ENCODE measurements at places on chromosomes 1 and 21.

DNA sequence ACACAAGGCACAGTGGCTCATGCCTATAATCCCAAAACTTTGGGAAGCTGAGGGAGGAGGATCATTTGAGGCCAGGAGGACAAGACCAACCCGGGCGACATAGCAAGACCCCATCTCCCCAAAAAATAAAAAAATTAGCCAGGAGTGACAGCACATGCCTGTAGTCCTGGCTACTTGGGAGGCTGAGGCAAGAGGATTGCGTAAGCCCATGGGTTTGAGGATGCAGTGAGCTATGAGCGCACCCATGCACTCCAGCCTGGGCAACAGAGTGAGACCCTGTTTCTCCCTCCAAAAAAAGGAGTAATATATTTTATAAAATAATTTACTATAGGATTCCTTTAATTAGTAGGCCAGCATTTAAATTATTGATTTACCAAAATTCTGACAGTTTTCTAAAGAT is 89.8 kb downstream of the ACBD6 start:
- DNase-seq: no peak

- no peak for DNase-seq
Observed at GRCh38 chr1:203547147-203547546, 53.2 kb downstream of the OPTC start.

DNA sequence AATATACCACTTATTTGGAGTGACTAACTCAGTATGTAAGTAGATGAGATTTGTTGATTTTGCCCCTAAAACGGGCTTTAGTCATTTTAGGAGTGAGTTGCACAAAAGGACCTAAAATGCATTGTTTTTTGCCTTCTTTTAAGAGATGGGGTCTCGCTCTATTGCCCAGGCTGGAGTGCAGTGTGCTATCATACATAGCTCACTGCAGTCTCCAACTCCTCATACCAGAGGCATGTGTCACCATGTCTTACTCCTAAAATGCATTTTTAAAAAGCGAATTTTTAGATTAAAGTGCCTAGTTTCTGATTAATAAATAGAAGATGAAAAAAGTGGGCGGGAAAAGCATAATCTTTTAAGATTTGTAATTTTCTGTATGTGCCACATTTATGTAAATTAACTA is 11.5 kb upstream of the NEXN start:
- no peak for DNase-seq

GRCh38 chr1:42219627-42220026 is 55.1 kb upstream of the GUCA2A start:
- no peak for DNase-seq

GRCh38 chr1:218468711-218469110 is 123.6 kb downstream of the TGFB2 start:
- DNase-seq: no peak

All from NCI-H2171 treated with DMSO at 0.1 percent for 48 hours (cell line).